GM19239 (cell line): ENCODE measurements at places on chromosomes 2 and 18.

GRCh38 chr18:79940814-79941472 lies 10.5 kb downstream of the SLC66A2 start:
- no peak for DNase-seq

- no peak for DNase-seq
Measured at GRCh38 chr18:30333310-30333709, 709.2 kb downstream of the DSC3 start.

- no peak for DNase-seq
Measured at GRCh38 chr2:102166189-102166845, 20.5 kb upstream of the IL1RL2 start.

GRCh38 chr2:20430461-20431300 lies 16.2 kb upstream of the RHOB start:
- DNase-seq: no peak

- no peak for DNase-seq
Measured at GRCh38 chr18:6943143-6943542, 174.5 kb downstream of the LAMA1 start.

DNA sequence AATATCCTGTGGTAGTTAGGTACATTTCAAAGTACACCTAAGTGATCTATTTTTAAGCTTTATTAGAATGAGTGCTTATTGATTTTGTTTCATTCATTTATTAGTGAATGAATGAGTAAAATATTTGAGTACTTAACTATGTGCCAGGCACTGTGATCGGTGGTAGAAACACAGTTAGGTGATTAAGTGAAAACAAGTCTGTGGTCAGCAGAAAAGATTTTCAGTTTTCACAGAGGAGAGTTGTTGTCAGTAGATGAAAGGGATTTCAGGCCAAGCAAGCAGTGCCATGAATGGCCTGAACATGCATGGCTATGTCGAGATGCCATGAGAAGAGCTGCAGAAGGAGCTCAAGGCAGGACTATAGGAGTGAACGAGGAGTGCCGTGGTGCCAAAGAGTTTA lies 85.9 kb downstream of the SPTBN1 start:
- no peak for DNase-seq

GRCh38 chr2:172697296-172697695 lies 38.3 kb upstream of the RAPGEF4 start:
- DNase-seq: no peak

- DNase-seq: no peak
Measured at GRCh38 chr2:177568893-177569292, 176.3 kb downstream of the AGPS start.

DNA sequence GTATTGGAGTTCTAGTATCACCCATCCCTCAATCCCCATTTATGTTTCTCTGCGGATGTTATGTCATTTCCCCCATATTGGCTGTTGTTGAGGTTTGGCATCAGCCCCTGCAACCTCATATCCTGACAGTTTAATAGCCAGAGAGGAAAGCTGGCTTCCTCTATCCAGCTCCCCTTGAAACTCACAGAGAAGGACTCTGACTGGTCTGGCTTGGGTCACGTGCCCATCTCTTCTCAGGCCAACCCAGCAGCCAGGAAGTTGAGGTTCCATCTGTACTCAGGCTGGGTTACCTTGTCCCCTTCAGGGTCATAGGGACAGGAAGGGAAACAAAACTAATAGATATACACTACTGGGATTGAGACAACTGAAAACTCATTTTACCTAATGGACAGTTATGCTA lies 148.0 kb upstream of the SLC14A2 start:
- no peak for DNase-seq

DNA sequence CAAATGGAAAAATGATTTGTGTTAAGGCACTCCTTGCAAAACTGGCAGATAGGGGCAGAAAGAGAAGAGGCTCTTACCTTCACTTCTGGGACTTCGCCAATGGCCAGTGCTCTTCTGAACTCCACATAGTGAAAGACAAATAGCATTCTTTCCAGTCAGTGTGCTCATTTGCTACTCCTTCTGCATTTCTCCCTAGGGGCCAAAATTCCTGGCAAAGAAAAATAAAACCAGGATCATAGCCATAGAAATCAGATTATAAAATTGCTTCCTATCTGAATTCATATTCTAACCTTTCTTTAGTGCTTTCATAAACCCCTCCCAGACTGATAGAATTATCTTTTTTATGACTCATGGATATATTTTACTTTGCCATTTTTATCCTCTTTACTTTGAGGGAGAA lies 56.9 kb upstream of the PELI1 start:
- no peak for DNase-seq

- no peak for DNase-seq
Measured at GRCh38 chr2:210264282-210264681, 39.0 kb upstream of the ACADL start.

GRCh38 chr2:232976176-232976575 lies 36.9 kb downstream of the NGEF start:
- DNase-seq: no peak

DNA sequence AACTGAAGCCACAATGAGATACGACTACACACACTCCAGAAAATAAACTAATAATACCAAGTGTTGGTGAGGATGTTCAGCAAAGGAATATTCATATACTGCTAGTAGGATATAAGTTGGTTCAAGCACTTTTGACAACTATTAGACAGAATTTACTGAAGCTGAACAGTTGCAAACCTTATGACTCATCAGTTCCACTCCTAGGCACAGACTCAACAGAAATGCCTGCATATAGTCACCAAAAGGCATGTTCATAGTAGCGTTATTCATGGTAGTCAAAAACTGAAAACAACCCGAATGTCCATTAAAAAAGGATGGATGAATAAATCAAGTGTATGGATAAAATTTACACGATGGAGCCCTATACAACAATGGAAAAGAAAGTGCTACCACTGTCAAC lies 232.0 kb downstream of the ANAPC1 start:
- DNase-seq: no peak

GRCh38 chr2:214492152-214492551 lies 81.3 kb downstream of the VWC2L start:
- DNase-seq: no peak

DNA sequence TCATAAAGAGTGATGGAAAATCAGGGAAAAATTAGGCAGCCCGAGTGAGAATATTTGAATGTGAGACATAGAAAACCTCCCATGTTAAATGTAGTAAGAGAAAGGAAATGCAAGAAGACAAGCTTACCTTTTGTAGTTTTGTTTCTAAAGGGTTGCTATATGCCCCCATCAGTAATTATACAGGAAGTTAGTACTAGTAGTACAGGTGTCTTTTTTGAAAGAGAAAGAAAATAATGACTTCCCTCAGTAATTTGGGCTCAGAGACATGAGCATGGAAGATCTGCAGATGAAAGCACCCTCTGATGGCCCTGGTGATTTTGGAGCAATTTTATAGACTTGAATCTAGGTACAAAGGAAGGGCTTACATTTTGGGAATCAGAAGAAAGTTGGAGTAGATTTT lies 80.8 kb downstream of the RHBDD1 start:
- DNase-seq: no peak

DNA sequence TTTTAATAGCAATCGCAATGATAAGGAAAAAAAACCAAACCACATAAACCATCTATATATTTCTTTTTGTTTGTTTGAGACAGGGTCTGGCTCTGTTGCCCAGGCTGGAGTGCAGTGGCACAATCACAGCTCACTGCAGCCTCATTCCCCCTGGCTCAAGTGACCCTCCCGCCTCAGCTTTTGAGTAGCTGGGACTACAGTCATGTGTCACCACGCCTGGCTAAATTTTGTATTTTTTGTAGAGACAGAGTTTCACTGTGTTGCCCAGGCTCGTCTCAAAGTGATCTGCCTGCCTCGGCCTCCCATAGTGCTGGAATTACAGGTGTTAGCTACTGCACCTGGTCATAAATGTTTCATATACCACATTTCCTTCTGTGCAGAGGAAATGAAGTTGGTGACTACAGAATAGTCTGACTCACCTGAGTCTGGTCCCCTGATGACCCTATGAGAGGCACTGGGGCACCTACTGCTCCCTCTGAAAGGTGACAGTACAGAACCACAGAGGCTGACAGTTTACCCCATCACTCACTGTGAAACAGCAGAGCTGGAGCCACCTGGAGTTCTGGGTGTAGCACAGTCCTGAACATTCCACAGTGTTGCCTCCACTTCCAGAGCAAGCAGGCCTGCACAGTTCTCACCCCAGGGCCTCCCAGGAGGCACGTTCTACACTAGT lies 183.7 kb upstream of the PXDN start:
- no peak for DNase-seq

- no peak for DNase-seq
Measured at GRCh38 chr2:106745468-106745867, 140.5 kb downstream of the ST6GAL2 start.

GRCh38 chr18:23908827-23909226 lies 105.7 kb upstream of the TTC39C start:
- no peak for DNase-seq

DNA sequence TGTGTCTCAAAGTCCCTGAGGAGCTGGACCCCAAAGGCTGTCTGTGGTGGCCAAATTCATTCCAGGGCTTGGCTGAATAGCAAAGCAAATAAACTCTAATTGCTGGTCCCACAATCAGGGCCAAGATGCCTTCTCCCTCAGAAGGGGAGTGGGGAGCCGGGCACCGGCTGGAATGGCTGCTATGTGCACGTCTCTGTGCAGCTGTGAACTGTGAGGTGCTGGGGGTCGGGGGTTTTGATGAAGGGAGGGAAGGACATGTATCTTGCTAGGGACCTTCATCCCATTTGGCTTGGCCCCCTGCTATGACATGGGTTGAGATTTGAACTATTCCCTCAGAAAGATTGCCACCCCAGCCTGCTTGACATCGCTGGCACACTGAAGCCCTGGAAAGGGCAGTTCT lies 60.4 kb downstream of the CIB4 start:
- DNase-seq: no peak

DNA sequence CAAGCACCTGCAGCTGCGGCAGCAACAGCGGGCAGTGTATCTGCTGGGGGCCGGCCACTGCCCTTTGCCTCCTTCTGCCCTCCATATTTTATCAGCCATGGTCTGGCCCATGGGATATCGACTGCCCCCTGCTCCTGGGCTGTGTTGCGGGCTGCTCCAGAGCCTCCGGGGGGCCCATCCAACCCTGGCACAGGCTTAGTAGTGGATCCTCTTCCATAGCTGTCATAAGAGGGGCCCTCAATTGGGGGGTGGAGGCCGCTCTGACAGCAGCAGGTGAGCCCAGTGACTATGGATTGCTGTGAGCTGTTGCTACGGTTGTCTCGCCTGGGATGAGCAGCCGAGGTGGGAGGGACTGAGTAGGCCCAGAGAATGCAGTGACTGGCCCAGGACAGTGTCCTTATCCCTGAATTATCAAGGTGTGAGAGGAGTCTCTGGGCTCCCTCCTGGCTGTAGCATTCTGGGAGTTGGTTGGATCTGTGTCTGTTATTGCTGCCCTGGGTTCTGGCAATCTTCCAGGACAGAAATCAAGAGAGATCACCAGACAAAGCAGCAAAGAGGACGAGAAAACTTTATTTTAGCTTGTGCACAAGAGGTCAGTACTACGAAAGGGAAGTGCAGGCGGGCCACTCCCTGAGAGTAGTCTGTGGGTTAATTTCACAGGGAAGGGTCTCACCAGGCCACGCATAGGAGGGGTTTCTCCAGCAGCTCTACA lies 145.1 kb downstream of the ASB1 start:
- DNase-seq: no peak

- no peak for DNase-seq
Measured at GRCh38 chr18:41226186-41226585, 728.8 kb upstream of the PIK3C3 start.

DNA sequence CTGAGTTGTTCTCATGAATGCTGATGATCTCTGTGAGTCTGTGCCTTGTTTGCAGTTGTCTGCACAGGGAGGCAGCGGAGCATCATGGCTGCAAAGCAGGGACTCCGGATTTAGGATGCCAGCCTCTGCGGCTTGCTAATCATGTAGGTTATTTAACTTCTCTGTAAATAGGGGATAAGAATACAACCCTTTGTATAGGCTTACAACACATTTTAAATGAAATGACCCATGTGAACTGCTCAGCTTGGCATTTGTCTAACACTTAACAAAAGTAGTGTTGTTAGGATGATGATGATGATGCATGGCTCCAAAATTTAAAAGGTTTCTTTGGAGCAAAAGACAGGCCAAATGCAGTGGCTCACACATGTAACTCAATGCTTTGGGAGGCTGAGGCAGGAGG lies 19.4 kb downstream of the DYTN start:
- no peak for DNase-seq

GRCh38 chr2:68196120-68196716 lies 38.5 kb downstream of the PNO1 start:
- DNase-seq: no peak

GRCh38 chr2:45653122-45653913 lies 1.8 kb downstream of the PRKCE start:
- DNase-seq: no peak

- no peak for DNase-seq
Measured at GRCh38 chr2:61876400-61876799, 12.1 kb downstream of the CCT4 start.

GRCh38 chr2:238897122-238897880 lies 49.4 kb downstream of the TWIST2 start:
- no peak for DNase-seq

DNA sequence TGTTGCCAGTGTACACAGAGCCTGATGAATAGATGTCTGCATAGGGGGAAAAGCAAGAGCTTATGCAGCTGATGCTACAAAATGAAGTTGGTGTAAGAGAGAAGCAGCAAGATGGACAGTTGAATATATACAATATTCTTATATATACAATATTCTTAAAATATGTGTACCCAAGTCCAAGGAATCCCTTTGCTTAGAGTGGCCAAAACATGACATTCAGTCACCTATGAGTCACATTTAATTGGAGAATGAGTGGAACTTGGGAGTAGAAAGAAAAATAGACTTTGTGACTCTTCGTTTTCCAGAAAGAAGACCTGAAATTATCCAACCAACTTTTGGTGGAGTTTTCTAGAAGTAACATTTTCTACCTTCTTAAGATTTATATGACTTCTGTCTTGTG lies 81.8 kb downstream of the SCN9A start:
- DNase-seq: no peak
